ENCODE measurements at places on chromosomes 5 and 9. TPM values are rescaled to one million over a fixed set of nuclear protein-coding genes. Genes with fewer than 3 reads are reported as not detected.

Gene PSD2
- total RNA-seq = 0.11 TPM

Gene RNF180
- 5.9 TPM for total RNA-seq

Gene ANKRD18A
- not detected for total RNA-seq

Gene LMNB1
- total RNA-seq = 17.6 TPM

Gene FOXD4L4
- 0.13 TPM for total RNA-seq

Gene LRRC26
- not detected for total RNA-seq

Gene SUSD3
- total RNA-seq = 7.2 TPM

Gene NTNG2
- total RNA-seq = 40.5 TPM

Gene VCP
- total RNA-seq = 254 TPM

Gene KCNIP1
- total RNA-seq = not detected

All from articular chondrocyte of knee joint (primary cell).